Caco-2 (cell line): ENCODE measurements at places on chromosomes 2 and 18.
A peak's percentile ranks its signal among the peaks of the same experiment; 100 is the strongest.

DNA sequence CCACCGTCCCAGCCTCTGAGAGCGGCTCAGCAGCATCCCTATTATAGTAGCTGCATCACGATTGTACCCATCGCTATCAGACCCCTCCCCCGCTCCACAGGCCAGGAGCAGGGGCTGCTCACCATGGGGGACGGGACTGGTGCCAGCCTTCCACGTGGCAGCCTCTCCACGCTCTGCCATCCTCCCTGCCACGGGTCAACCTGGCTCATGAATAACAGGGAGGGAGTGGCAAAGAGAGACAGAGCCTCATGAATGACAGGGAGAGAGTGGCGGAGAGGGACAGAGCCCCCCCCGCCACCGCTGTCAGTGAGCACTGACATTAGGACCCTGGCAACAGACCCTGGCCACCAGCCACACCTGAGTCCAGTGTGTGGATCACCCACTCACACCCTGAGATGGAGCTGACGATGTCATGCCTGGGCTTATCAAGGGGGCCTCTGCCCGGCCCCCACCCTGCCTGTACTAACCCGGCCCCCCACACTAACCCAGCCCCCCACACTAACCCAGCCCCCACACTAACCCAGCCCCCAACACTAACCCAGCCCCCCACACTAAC is 16.9 kb downstream of the CROCC2 start:
- DNase-seq = peak; percentile 29

- DNase-seq = no peak
These were observed 157.2 kb downstream of the MAP2 start for GRCh38 chr2:209581040-209581439.

DNA sequence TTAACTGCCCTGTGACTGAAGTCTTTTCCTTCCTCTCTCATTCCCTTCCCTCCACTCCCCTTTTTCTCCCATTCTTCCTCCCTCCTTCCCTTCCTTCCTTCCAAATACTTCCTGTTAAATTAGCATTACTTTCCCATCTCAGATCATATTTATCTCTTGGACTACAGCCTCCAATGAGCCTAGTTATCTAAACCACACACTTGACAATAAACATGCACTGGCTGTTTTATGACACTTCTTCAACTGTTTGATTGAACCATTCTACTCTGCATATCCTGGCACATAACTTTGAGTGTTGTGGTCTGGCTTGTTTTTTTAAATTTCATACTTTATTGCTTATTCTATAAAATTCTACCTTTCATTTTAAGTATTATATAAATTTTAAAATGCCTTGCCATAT is 1860.8 kb upstream of the LRRTM1 start:
- no peak for DNase-seq

GRCh38 chr2:180520921-180521581 is 459.4 kb upstream of the UBE2E3 start:
- DNase-seq = no peak

GRCh38 chr2:235006461-235006860 is 54.6 kb downstream of the SH3BP4 start:
- DNase-seq = no peak

DNA sequence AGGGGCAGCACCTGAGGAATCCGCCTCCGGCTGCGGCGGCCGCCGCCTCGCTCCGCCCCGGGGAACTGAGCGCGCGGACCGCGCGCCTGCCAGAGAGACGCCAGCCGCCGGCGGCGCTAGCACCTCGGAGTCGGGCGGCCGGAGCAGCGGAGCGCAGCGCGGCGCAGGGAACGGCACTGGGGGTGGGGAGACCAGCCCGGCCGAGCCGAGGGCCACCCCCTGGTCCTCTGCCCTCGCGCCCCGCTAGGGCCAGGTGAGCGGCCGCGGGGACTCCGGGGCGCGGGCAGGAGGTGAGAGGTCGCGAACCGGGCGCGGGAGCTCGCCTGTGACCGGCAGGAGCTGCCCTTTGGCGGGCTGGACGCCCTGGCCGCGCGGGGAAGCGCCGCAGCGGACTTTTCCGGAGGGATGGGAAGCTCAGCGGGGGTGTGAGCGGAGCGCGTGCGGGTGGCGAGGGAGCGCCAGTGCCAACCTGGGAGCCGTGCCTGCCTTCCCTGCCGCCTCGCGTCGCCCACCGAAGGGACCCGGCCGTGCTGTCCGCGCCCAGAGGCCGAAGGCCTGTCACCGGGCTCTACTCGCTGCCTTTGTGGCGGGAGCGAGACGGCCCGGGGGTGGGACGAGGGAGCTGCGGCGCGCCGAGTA is at the start of gene GREB1L:
Gene GREB1L (plus strand): TSS at position 92 of the 639 bp plus-strand sequence. CDS start 141,287 bp downstream, outside the sequence.
- peak; percentile 91 for DNase-seq

- no peak for DNase-seq
These were observed 266.2 kb downstream of the FBXO15 start for GRCh38 chr18:73881396-73881917.

DNA sequence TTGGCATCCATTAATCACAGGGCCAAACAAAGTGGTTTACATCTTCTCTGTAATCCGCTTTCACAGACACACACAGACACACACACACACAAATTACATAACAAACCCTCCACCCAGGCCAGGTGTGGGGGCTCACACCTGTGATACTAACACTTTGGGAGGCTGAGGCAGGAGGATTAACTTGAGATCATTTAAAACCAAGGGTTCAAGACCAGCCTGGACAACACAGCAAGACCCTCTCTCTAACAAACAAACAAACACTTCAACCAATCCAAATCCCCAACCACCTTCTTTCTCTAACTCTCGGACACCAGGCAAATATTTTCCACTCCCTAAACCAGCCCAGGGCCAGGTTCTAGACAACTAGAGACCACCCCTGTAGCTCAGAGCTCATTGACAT is 79.5 kb upstream of the XPO1 start:
- DNase-seq = no peak

DNA sequence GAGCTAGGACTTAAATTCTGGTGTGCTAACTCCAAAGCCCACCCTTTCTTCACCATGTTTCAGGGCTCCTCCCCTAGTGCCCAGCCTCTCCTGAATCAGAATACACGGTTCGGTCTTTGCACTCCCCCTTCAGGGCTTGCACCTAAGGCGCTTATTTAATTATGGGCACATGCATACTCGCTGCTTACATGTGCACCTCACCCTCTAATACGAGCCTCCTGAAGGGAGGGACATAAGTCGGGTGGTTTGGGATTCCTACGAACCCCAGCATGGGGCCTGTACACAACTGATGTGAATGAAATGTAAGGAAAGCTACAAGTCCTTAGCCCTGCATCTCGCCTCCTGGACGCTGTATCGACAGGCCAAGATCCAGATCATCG is 435 bp downstream of the IFT172 start:
- DNase-seq = peak; percentile 37

- peak; percentile 35 for DNase-seq
These were observed 220.4 kb downstream of the ZNF516 start for GRCh38 chr18:76274468-76275289.
